SK-N-MC (cell line): ENCODE measurements at places on chromosomes 13 and 19.

DNA sequence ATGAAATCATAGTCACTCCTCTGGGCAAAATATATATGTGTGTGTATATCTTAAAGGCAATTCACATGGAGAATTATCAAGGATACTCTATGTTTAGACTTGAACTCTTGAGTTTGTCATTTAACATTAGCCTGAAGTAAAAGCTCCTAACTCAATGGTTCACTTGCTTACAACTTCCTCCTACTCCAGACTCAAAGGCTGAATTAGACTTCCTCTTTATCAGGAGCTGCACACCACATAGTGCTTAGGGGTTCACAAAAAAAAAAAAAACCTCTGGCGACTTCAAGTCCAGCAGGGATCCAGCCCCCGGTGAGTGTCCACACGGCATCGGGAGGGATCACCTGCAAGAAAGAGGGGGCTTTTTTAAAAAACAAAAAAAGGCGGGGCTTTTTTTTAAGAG, 68.2 kb upstream of the LSM14A start:
- no peak for DNase-seq

- DNase-seq: no peak
Measured at GRCh38 chr13:27147530-27148170, 24.0 kb downstream of the USP12 start.

GRCh38 chr19:32674153-32674930, 638 bp downstream of the ANKRD27 start:
- no peak for DNase-seq

DNA sequence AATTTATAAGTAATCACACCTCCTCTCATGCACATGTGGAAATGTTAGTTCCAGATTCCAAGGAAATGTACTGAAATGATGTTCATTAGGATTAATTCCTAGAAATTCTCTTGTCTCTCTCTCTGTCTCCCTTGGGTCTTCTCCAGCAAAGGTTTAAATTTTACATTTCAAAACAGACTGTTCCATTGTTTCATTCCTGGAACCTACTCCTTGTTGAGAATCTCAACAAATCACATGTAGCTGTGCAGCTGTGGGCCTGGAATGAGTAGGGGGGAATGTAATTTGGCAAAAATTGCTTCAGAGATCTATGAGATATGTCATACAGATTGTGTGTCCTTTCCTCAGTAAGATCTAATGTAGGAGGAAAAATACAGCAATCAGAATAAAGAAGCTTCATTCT, 46.2 kb upstream of the RFXAP start:
- no peak for DNase-seq

GRCh38 chr19:54035215-54036178, 28.2 kb downstream of the VSTM1 start:
- no peak for DNase-seq

DNA sequence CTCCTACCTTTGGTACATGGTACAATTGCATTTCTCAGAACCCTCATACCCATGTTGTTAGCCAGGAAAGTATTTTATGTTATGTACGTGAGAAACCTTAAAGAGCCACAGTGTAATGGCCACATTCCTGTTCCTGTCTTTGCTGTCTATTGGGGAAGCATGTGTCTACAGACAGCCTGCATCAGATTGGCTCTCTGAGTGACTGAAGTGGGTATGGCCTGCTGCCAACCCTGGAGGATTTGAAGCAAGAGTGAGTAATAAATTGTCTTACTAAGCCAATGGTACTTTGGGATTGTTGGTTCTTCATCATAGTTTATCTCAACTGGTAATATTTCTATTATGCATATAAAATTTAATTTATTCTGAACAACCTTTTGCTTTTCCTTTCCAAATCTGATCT, 574.1 kb downstream of the LMO7 start:
- DNase-seq: no peak

GRCh38 chr13:36282821-36283432, 14.7 kb downstream of the CCDC169 start:
- DNase-seq: no peak

GRCh38 chr13:114151031-114151430, 18.6 kb upstream of the RASA3 start:
- DNase-seq: no peak

GRCh38 chr13:113997845-113998751, 24.2 kb upstream of the C13orf46 start:
- no peak for DNase-seq

GRCh38 chr13:45196096-45196495, 4.7 kb downstream of the KCTD4 start:
- DNase-seq: no peak

- DNase-seq: no peak
Measured at GRCh38 chr13:113840541-113841352, 23.1 kb downstream of the GAS6 start.

DNA sequence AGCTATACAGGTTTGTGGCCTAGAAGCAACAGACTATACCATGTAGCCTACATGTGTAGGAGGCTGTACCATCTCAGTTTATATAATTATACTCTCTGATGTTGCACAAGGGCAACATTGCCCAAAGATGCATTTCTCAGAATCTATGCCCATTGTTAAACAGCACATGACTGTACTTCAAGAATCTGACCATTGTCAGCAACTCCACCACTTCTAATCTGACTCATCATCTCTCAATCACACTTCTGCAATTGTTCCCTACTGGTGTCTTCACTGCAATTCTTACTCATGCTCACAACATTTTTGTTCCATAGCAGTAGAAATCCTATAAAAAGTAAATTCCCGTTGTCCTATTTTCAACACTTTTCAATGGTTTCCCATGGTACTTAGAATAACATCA, 63.9 kb upstream of the ATXN8OS start:
- no peak for DNase-seq

GRCh38 chr19:13539332-13539731, 33.1 kb upstream of the CACNA1A start:
- no peak for DNase-seq

DNA sequence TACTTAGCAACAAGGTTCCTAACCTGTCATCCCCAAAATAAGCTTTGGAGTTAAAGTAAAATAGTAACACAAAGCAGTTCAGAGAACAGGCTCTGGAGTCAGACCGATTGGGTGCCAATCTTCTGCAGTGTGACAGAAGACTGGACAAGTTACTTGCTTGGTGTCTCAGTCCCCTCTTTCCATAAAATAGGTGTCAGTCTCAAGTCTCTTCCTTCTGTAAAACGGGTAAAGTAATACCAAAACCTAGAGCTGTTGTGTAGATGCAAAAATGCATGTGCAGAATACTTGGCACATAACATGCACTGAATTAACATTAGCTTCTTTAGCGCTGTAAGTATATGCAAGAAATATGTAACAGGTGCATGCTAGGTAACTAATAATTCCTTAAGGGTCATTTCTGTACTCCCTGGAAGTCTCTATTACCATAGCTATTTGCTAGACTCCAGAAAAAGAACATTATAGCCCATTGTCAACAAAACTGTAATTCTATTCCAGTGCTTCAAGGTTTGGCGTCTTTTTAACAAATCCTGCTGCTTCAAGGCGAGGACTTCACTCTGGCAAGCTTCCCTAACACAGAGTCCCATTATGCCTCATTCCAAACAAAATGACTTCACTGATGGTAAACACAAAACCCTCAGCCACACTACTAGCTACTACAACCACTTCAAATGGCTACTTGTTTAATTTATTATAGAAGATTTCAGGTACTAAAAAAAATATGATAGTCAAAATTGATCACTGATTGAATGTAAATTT, 32.8 kb downstream of the ELF1 start:
- no peak for DNase-seq

- DNase-seq: no peak
Measured at GRCh38 chr19:1808395-1808731, 3.7 kb downstream of the ATP8B3 start.

DNA sequence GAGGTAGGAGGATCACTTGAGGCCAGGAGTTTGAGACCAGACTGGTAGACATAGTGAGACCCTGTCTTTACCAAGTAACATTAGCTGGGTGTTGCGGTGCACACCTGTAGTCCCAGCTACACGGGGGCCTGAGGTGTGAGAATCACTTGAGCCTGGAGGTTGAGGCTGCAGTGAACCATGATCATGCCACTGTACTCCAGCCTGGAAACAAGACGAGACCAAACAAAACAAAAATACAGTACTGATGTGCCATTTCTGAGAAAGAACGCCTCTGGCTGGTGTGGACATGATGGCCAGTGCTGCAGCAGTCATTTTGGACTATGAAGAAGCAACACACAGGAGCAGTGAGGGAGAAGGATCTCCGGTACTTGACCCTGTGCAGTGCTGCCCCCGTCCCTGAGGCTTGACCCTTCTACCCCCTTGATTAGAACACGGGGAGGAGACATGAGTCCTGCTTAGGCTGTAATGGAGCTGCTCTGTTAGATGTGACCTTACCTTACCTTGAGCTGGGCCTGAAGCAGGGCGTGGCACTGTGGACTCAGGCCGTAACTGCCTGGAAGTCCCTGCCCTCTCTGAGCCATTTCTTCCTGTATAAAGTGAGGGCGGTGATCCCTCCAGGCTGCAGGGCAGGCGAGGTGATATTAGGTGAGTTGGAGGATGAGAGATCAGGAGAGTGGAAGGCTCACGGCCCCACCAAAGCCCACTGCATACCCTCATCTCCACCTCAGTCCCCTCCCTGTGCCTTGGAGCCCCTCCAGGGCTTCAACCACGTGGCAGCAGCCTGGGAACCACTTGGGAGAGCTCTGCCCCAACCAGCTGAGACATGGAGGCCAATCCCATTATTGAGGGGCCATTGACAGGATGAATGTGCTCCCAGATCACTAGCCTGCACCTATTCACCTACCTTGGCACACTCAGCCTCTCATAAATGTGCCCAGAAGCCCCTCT, 5.9 kb downstream of the RPL18A start:
- DNase-seq: no peak
